ENCODE measurements at places on chromosomes 6 and 20.
A peak's percentile ranks its signal among the peaks of the same experiment; 100 is the strongest.

DNA sequence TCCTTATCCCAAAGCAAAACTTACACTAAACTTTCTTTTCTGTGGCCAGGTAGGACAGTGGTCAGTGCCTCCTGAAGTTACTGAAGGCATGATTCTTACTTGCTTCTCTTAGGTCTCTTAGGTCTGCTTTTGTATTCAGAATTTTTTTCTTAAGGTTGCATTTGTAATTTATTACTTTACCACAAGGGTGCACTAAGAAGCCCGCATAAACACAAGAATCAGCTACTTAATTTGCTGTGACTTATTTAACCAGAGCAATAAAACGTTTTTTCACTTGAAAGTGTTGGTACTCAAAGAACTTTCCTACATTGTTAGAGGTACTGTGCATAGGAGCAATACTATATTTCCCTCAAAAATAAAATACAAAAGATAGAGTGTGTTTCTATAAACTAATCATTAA lies 75.4 kb upstream of the LAMA2 start:
- no peak overlapping the region for H3K27ac ChIP-seq
- no peaks in the 10 kb centered on the region for H3K36me3 ChIP-seq
- H3K4me1 ChIP-seq, result no peaks in the 10 kb centered on the region

- H3K4me3 ChIP-seq, result no peak overlapping the region
- DNase-seq, result no peak
- no peaks in the 10 kb centered on the region for H3K27me3 ChIP-seq
- H3K36me3 ChIP-seq, result no peaks in the 10 kb centered on the region
- H3K4me1 ChIP-seq, result peaks cover 13% of the 10 kb centered on the region
- no peak overlapping the region for H3K27ac ChIP-seq
These were observed 54.3 kb upstream of the NFATC2 start for GRCh38 chr20:51596668-51597388.

GRCh38 chr6:87465051-87465450 lies 7.7 kb upstream of the SLC35A1 start:
- DNase-seq, result no peak
- H3K27me3 ChIP-seq, result no peaks in the 10 kb centered on the region
- no peak overlapping the region for H3K27ac ChIP-seq
- no peaks in the 10 kb centered on the region for H3K4me1 ChIP-seq
- no peak overlapping the region for H3K4me3 ChIP-seq
- no peaks in the 10 kb centered on the region for H3K36me3 ChIP-seq

- H3K36me3 ChIP-seq, result no peaks in the 10 kb centered on the region
- no peaks in the 10 kb centered on the region for H3K4me1 ChIP-seq
- no peak overlapping the region for H3K27ac ChIP-seq
These were observed 28.2 kb downstream of the VPS52 start for GRCh38 chr6:33243476-33243875.

- DNase-seq, result no peak
- H3K36me3 ChIP-seq, result no peaks in the 10 kb centered on the region
- no peaks in the 10 kb centered on the region for H3K4me1 ChIP-seq
- H3K4me3 ChIP-seq, result no peak overlapping the region
- no peaks in the 10 kb centered on the region for H3K27me3 ChIP-seq
These were observed 96.4 kb downstream of the CFAP61 start for GRCh38 chr20:20148779-20149178.

DNA sequence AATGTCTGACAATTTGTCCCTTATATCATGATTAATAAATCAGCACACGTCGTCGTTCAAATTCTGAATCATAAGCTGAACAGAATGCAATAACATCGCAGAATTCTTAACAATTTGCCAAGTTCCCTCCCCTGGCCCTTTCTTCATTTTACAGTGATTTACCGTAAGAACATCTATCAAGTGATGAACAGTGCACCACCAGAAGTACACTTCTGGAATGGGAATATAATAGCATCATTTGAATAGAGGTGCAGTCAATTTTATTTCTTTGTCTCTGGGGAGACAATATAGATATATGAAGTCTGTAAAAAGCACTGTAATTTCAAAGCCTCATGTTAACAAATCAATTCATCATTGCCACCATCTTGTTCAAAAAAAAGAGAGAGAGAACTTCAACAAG lies 145.1 kb upstream of the SMLR1 start:
- no peak overlapping the region for H3K4me3 ChIP-seq
- H3K27ac ChIP-seq, result no peak overlapping the region

DNA sequence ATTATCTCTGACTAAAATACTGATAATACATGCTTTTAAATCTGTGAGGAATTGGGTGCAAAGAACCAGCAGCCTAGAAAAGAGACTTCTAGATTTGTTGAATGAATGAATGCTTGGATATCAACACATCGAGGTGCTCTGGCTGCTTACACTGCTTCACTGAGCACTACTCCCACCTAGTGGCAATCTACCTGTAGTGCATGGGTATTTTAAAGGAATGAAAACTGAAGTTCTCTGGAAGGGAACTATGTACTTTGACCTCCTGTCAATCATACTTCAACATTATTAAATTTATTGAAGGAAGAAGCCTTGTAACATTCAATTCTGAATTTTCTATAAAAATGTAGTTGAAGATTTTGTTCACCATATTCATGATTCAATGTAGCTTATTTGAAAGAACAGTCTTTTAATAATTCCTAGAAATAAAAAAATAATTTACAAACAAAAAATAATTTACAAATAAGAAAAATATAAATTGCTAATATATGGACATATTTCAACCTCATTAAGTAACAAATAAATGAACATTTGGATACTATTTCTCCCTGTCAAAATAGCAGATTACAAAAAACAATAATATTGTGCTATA lies 111.2 kb upstream of the MMS22L start:
- H3K36me3 ChIP-seq, result no peaks in the 10 kb centered on the region
- no peaks in the 10 kb centered on the region for H3K27me3 ChIP-seq
- peak; percentile 47 for DNase-seq
- H3K27ac ChIP-seq, result no peak overlapping the region
- H3K4me1 ChIP-seq, result no peaks in the 10 kb centered on the region

- no peaks in the 10 kb centered on the region for H3K4me1 ChIP-seq
- 0 out of 2 replicates have a peak, but pooled peaks cover 2% of the 10 kb centered on the region for H3K27me3 ChIP-seq
- H3K27ac ChIP-seq, result no peak overlapping the region
- H3K4me3 ChIP-seq, result no peak overlapping the region
- no peaks in the 10 kb centered on the region for H3K36me3 ChIP-seq
- no peak for DNase-seq
These were observed 183.5 kb upstream of the OLIG3 start for GRCh38 chr6:137677709-137678108.

DNA sequence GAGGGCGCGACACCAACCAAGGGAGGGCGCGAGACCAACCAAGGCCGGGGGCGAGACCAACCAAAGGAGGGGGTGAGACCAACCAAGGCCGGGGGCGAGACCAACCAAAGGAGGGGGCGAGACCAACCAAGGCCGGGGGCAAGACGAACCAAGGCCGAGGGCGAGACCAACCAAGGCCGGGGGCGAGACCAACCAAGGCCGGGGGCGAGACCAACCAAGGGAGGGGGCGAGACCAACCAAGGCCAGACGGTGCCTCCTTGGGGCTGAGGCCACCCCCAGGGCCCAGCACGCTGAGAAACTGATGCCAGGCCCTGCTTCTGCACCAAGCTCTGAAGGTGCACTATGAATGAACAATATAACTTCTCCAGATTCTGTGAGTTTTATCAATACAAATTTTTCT lies 87.2 kb downstream of the TAF4 start:
- H3K4me3 ChIP-seq, result no peak overlapping the region
- H3K36me3 ChIP-seq, result no peaks in the 10 kb centered on the region
- DNase-seq, result no peak
- H3K4me1 ChIP-seq, result no peaks in the 10 kb centered on the region
- H3K27ac ChIP-seq, result no peak overlapping the region

DNA sequence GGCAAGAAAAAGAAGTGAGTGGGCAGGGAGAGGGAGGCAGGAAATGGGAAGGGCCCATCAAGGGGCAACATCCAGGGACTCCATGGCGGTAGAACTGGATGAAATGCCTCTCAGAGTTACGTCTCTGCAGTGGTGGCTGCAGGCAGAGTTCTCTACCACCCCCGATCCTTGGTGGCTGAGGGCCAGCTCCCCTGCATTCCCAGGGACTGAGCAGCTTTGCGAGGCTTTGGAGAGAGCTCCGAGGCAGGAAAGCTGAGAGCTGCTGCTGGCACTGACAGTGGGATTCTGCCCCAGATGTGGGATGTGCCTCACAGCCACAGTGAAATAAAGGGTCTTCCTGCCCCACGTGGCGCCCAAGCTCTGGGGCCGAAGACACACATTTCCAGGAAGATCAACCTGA lies 236.6 kb downstream of the SLC24A3 start:
- H3K4me1 ChIP-seq, result no peaks in the 10 kb centered on the region
- no peak for DNase-seq
- H3K36me3 ChIP-seq, result no peaks in the 10 kb centered on the region
- no peak overlapping the region for H3K4me3 ChIP-seq
- H3K27me3 ChIP-seq, result no peaks in the 10 kb centered on the region
- H3K27ac ChIP-seq, result no peak overlapping the region

DNA sequence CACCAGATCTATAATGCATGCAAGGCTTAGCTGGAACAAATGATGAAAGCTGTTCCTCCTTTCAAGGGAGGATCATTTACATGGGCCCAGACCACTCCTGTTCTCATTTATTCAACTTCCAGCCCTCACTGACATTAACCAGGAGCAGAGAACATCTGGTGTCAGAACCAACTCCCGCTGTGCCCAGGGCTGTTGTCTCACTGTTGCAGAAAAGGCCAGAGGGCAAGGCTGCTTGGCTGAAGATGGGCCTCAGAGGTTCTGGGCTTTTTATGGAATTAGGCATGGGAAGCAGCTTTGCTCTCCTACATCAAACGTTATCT lies 164.2 kb downstream of the GMPR start:
- no peak overlapping the region for H3K4me3 ChIP-seq
- H3K27me3 ChIP-seq, result no peaks in the 10 kb centered on the region
- H3K36me3 ChIP-seq, result no peaks in the 10 kb centered on the region
- DNase-seq, result no peak
- no peaks in the 10 kb centered on the region for H3K4me1 ChIP-seq

GRCh38 chr6:159086033-159086618 lies 41.3 kb upstream of the TAGAP start:
- H3K27me3 ChIP-seq, result peaks cover 11% of the 10 kb centered on the region
- no peaks in the 10 kb centered on the region for H3K4me1 ChIP-seq
- no peak overlapping the region for H3K27ac ChIP-seq
- no peak overlapping the region for H3K4me3 ChIP-seq

DNA sequence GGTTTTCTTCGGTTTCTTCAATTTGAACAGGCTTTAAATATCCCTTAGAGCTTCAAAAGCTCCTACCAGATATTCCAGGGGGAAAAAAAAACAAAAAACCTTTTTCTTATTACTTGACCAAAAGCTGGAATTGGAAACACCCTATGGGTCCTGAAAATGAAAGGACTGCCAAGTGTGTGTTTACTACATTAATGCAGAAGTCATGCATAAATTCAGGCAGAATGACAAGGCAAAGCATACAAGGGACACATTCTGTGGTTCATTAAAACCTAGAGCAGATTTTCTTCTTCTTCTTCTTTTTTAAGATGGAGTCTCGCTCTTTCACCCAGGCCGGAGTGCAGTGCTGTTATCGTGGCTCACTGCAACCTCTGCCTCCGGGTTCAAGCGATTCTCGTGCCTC lies 119.1 kb downstream of the GMDS start:
- H3K27ac ChIP-seq, result no peak overlapping the region
- H3K27me3 ChIP-seq, result no peaks in the 10 kb centered on the region
- no peak overlapping the region for H3K4me3 ChIP-seq
- no peaks in the 10 kb centered on the region for H3K36me3 ChIP-seq
- no peak for DNase-seq
- H3K4me1 ChIP-seq, result no peaks in the 10 kb centered on the region

DNA sequence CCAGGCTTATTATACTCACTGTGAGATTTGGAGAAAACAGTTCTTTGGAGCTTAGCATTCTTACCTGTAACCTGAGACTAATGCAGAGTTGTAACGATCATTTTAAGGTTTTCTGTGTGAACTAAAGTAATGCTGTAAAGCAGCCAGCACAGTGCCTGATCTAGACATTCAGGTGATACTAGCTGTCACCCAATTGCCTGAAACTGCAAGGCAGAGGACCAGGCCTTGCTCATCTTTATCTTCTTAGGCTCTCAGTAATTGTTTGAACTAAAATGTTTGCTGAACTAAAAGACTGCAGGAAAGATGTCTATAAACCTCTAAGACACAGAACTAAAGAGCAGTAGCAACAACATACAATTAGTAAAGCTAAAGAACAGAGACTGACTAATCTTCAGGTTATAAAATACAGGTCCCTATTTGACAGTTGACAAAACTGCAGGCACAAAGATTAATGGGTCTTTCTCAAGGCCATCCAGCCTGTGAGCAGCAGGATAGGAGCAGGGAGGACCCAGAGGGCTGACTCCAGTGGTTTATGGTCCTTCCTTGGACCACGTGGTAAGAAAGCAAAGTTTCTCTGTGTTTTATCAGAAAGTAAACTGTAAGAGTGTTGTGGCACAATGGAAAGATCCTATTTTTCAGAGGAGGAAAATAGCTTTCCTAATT lies 31.4 kb downstream of the SMLR1 start:
- H3K36me3 ChIP-seq, result peaks cover 4% of the 10 kb centered on the region
- 0 out of 2 replicates have a peak, but pooled peaks cover 3% of the 10 kb centered on the region for H3K4me1 ChIP-seq
- no peaks in the 10 kb centered on the region for H3K27me3 ChIP-seq
- no peak overlapping the region for H3K27ac ChIP-seq
- no peak overlapping the region for H3K4me3 ChIP-seq
- no peak for DNase-seq

- H3K36me3 ChIP-seq, result no peaks in the 10 kb centered on the region
- H3K4me3 ChIP-seq, result no peak overlapping the region
- H3K27me3 ChIP-seq, result no peaks in the 10 kb centered on the region
- 0 out of 2 replicates have a peak overlapping the region, but pooled peaks have one; percentile 87 for H3K27ac ChIP-seq
- peaks cover 32% of the 10 kb centered on the region for H3K4me1 ChIP-seq
These were observed 93.7 kb upstream of the QKI start for GRCh38 chr6:163320804-163321203.

GRCh38 chr20:38790200-38791053 lies 15.1 kb upstream of the PPP1R16B start:
- no peak overlapping the region for H3K4me3 ChIP-seq
- H3K4me1 ChIP-seq, result no peaks in the 10 kb centered on the region
- H3K36me3 ChIP-seq, result no peaks in the 10 kb centered on the region
- DNase-seq, result no peak
- no peaks in the 10 kb centered on the region for H3K27me3 ChIP-seq

- peaks cover 11% of the 10 kb centered on the region for H3K27me3 ChIP-seq
- H3K36me3 ChIP-seq, result no peaks in the 10 kb centered on the region
- no peak overlapping the region for H3K27ac ChIP-seq
- DNase-seq, result no peak
- no peak overlapping the region for H3K4me3 ChIP-seq
- H3K4me1 ChIP-seq, result no peaks in the 10 kb centered on the region
These were observed 14.3 kb upstream of the SCRT2 start for GRCh38 chr20:689947-690346.
